T47D (cell line): ENCODE measurements at places on chromosomes 7 and 10.

GRCh38 chr7:105268511-105269392, 120.0 kb downstream of the SRPK2 start:
- DNase-seq, result peak; percentile 27

DNA sequence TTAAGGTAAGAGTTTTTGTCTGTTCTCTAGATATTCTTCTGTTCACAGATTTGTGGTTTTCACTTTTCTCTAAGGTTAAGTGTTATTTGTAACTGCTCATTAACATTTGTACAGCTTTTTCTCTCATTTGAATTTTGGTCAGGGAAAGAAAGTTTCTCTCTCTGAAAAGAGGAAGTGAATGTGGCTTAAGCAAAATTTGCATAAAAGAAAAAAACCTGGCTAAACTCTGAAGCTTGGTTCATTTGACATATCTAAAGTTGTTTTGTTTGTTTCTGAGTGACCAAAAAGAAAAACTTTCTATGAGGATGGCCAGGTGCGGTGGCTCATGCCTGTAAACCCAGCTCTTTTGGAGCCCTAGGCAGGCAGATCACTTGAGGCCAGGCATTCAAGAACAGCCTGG, 22.0 kb upstream of the SLC26A4 start:
- no peak for DNase-seq

- no peak for DNase-seq
Measured at GRCh38 chr10:113930482-113931057, 76.1 kb downstream of the NHLRC2 start.

- no peak for DNase-seq
Measured at GRCh38 chr10:130472236-130472635, 336.0 kb downstream of the GLRX3 start.

DNA sequence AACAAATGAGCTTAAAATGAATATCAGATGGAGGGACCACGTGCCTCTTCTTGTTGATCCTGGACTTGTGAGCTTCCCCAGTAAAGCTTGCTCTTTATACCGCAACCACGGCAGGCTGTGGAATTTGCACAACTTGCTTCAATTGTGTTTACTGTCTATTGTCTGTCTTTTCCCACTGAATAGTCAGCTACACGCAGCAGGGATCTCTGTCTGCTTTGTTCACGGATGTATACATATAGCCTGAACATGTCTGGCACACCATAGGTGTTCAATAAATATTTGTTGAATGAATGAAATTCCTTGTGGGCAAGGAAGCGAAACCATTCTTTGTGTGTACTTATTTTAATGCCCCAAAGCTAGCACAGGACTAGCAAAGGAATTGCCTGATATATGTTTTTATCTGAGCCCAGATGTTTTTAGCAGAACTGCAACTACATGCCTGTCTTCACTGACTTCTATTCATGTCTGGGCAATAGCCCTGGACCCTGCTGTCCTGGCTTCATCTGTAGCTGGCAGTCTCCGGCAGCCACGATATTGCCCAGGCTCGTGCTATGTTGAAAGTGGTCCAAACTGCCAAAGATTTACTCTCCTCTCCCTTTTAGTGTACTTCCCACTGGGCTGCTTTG, 29.9 kb upstream of the IFRD1 start:
- DNase-seq, result peak; percentile 88

DNA sequence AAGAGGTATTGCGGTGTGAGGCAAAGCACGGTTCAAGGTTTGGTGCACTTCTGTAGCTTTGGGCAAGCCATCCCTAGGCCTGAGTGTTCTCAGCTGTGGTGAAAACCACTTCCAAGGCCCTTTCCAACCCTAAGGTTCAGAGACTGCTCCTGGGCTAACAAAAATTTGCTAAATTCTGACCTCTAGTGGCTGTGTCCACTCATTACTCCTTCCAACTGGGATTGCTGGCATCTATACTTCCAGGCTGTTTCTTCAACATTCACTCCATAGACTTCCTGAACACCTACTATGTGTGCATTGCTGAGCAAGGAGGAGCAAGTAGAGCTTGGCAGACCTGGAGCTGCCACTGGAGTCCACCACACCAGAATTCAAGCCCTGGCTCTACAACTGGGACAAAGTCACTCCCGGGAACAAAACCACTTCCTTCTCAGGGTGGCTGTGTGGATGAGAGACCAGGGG, 29.3 kb upstream of the SH3PXD2A start:
- DNase-seq, result peak; percentile 48

DNA sequence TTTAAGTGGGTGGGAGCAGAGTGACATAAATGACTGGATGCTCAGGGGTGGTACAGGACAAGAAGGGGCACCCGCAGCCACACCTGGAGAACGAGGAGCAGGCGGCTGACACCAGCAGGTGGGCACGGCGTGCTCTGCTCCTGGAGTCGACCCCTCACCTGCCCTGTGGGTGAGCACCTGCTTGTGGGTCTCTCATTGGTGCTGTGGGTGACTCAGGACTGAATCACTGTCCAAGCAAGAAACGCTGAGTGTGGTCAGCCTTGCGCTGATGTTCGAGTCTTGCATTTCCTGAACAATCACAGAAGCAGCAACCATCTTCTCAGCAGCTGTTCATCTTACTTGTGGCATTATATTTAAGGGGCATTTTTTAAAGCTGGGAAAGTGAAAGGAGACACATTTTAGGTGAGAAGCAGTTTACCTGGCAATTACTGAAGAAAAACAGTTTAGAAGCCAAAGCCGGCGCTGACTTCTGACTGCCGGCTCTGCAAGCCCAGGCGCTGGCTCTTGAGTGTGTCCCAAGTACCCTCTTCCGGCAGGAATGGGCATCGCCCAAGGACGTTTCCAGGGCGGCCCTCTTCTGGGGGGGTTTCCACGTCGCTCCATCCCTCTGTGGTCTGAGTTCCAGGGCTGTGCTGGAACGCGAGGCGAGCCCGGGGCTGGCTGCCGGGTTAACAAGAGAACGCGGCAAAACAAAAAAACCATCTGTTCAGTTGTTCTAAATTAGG, 145.2 kb upstream of the PFKP start:
- DNase-seq, result peak; percentile 49

GRCh38 chr7:87982116-87982515, 48.1 kb downstream of the ADAM22 start:
- no peak for DNase-seq

- peak; percentile 60 for DNase-seq
Measured at GRCh38 chr10:7417103-7417623, 6.3 kb upstream of the SFMBT2 start.

GRCh38 chr10:37403776-37404175, 278.4 kb downstream of the ANKRD30A start:
- no peak for DNase-seq

DNA sequence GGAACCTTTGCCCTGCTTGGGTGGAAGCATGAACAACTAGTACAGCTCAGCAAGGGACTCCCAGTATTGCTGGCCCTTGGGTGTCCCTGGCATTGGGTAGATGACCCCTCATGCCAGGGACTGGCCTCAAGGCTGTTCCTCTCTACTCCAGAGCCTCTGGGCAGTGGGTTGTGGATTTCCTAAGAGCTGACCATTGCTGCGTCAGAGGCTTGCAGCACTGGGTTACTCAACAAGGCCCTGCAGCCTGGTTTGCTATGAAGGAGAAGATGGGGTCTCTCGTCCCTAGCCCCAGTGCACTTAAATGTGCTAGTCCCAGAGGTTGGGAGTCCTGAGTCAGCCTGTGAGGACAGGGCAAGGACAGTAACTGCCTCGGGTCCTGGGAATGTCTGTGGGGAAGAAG, 2.5 kb downstream of the VSIR start:
- no peak for DNase-seq

DNA sequence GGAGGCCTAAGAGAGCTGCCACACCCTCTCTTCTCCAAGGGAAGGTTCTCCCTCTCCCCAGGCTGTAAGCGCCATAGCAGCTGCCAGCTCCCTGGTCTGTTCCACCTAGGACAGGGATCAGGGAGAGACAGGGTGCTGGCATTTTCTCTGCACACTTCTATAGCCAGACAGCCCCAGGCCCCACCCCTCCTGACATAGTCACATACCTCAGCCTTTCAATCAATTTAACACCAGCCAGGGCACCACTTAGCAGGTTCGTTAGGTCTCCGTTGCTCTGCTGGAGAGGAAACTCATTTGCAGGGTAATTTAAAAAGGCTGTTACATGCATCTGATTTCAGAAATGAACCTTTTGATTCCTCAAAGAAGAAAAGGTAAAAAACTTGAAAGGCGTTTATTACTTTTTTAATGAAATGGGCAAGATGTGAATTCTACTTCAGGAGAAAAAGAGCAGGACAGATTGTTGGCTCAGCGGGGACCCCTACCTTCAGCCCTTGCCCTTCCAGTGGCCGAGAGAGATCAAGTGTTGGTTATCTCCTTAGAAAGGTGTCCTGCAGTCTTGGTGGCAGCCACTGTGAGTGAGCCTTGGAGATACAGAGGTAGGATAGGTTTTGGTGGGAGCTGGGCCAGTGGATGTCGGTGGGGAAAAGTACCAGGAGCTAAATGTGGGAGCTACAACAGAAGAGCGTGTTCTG, 180.5 kb upstream of the GALNT17 start:
- no peak for DNase-seq

DNA sequence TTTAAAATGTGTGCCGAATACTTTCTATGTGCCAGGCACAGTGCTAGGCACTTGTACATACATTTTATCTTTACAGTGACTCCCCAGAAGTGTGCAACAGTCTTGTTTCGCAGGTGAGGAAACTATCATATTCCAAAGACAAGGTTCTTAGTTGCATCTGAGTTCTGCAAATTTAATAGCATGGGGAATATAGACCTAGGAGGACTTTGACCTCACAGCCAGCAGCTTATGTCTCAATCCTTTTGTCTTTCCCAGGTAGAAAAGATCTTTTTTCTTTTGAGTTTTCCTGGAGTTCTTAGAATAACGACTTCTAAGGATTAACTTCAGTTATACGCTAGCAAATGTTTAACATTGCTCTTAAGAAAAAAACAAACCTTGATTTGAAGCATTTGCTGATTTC, 482.8 kb upstream of the ZMIZ1 start:
- DNase-seq, result no peak

DNA sequence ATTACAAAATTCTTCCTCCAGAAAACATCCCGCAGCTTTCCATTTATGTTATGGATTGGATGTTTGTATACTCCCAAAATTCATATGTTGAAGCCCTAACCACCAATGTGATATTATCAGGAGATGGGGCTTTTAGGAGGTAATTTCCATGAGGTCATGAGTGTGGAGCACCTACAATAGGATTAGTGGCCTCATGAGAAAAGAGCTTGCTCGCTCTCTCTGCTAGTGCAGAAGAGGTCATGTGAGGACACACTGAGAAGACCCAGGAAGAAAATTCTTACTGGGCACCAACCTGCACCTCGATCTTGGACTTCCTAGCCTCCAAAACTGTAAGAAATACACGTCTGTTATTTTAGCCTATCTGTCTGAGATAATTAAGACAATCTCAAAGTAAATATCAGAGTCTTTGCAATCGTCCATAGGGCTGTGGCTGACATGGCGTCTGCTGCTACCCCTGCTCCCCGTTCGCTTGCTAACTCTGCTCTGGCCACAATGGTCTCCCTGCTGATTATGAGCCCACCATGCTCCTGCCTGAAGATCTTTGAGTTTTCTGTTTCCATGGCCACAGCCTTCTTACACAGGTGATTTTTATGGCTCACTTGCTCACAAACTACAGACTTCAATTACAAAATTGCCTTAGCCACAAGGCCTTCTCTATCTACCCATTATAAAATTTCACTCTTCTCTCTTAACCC, 333.3 kb downstream of the CACNA2D1 start:
- no peak for DNase-seq

- peak; percentile 42 for DNase-seq
Measured at GRCh38 chr10:72336259-72337038, 18.3 kb downstream of the DNAJB12 start.

DNA sequence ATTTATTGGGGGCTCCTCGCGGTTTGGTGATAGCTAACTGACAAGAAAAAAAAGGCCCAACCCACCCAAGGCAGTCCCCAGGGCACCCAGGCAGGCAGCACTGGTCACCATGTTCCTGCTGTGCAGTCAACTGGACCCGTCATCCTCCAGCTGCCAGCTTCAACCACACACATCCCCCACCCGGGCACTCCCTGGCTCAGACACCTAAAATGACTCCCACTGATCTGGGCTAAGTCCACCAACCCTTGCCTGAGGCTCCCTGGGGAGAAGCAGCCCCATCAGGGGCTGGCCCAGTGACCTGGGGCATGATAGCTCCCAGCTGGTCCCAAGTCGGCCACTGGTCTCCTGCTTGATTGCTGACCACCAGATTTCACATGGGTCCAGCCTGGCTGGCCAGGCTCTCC, 161.8 kb downstream of the NRF1 start:
- no peak for DNase-seq
